ENCODE measurements at places on chromosomes 11 and 22.
A peak's percentile ranks its signal among the peaks of the same experiment; 100 is the strongest.

DNA sequence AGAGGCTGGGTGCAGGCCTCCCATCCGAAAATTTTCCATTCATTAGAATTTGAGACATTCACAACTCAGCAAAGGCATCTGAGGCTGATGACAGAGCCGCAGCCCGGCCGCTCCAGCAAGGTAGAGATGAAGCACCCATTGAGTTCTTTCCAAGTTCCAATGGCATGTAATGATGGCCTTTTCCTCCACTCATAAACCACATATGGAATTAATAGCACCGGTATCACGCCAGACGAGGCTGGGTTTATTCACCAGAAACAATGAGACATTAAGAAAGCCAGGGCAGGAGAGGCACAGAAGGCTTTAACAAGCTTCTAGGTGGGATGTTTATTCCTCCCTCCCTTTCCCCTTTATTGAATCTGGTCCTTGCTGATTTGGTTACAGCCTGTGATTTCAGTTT is 534.4 kb downstream of the MN1 start:
- no peak for DNase-seq

DNA sequence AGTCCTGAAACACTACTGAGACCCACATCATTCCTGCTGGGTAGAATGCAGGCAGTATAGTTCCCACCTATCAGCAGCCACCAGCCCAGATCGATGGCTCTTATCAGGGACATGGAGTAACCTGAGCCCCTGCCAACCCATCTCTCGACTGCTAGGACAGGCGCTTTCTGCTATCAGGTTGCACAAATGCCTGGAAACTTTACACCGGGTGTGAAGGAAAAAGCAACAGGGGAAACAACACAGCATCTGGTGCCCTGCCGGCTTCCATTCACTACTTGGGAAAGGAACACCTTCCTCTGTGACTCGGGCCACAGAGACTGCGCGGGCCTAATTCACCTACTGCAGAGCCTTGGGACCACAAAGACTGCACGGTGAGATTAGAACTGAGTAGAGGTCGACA is 18.5 kb downstream of the RBFOX2 start:
- peak; percentile 18 for DNase-seq

- DNase-seq, result no peak
Measured at GRCh38 chr11:69307421-69307820, 13.5 kb downstream of the MYEOV start.

DNA sequence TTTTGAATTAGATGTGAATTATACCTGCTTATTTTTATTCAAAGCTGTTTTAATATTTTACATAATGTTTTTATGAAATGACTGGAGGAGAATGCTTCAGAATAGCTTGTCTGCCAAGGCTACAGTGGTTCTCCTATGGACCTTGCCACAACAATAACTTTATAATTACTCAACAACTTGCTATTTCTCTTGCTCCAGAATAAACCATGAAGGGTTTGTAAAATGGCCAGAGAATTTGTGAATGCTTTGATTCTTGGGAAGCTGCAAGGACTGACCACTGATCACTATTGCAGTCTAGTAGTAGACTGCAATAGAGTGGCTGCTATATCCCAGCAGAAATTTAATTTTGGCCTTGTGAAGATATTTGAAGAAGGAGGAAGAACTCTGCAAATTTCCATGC is 199.7 kb downstream of the FAT3 start:
- DNase-seq, result no peak

DNA sequence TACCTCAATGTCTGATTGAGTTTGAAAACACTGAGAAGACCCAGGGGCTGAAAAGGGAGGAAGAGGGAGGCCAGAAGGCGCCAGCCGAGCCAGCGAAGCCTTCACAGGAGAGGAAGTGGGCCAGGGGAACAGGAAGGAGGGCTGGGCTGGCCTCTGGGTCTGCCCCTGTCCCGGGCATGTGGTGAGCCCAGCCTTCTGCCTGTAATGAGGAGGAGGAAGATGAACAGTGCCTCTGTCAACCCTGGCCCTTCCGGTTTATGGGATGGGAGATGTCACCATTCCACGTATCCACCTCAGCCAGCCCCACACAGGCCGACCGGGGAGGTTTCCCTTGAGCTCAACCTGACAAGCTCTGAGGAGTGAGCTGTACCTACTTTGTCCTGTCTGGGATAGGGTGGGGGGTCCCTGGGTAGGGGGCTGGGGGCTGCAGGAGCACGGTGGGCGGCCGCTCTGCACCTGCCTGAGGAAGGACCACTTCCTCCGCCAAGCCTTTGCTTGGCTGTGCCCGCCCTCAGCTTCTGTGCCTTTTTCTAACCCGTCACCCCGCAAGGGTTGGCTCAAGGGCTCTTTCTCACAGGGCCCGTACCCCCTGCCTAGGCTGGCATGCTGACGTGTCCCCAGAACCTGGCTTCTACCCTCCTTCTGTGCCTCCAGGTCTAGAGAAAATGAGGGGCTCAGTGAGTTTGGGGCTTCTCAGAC is 2.0 kb downstream of the PARVG start:
- no peak for DNase-seq

DNA sequence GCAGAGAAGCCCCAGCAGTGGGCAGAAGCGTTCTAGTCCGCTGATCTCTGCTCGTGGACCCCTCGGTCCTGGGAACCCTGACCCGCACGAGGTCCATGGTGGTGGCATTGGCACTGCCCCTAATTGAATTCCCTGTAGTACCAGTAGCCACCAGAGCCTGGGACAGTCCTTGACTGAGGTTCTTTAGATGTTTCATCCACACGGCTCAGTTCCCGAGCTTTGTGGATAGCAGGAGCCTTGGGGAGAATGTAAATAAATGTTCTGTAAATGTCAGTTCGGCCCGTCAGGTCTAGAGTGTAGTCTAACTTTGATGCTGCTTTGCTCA is 39.4 kb upstream of the SEPTIN5 start:
- no peak for DNase-seq
